Stimulated activated CD4-positive, alpha-beta T cell treated with anti-CD3 and anti-CD28 coated beads, Interleukin-1b, Interleukin-23, amount 100 ng/mL, for 1 hour (primary cell): ENCODE measurements at places on chromosomes 1 and 21.

DNA sequence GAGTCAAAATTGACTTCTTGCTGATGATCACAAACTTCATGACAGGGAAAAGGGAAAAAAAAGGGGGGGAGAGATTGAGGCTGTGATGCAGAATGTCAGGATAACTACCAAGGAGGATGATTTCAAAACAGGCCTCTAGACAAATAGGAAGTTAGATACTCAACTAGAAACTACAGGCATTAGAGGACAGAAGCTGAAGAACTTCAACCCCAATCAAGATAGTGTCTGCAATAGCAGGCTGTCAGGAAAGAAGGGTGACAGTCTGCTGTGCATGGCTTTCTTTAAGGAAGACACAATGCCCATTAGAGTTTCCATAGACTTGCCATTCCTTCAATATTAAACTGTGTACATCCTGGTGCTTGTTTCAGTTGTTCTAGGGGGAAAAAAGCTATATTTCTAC is 257.2 kb downstream of the TTLL7 start:
- DNase-seq = no peak

DNA sequence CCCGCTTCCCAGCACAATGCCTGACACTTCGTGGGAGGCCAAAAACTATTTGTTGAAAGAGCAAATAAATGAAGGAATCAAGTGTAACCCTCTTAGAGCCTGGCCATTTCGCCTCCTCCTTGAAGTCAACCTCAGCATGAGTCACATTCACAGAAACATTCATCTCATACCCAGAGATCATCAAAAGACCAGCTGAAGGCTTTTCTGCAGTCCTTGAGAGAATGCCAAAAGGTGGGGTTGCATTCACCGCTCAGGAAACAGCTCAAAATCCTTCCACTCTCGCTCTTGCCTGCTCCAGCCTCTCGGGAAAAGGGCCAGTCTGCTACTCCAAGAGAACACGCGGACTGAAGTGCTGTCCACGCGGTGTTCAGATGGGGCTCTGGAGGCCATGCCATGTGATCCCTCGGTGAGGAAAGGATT is 90.0 kb downstream of the VWA5B1 start:
- no peak for DNase-seq

GRCh38 chr1:11920239-11920903 is 5.9 kb downstream of the KIAA2013 start:
- no peak for DNase-seq

DNA sequence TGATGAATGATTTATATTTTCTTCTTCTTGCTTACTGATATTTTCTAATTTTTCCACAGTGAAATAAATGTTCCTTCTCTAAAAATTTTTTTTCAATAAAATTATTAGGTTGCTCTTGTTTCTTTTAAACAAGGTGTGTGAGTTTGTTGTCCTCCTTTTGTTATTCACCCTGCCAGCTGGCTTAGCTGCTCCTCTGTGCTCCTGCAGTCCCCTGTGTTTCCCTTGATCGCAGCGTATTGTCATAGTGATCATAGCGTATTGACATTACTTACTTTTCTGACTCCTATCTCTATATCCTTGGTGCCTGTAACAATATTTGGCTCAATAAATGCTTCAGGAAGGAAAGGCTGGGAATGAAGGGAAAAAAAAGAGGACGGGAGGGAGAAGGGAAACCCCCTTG is 24.9 kb upstream of the PODN start:
- DNase-seq = no peak

- no peak for DNase-seq
These were observed 3.9 kb downstream of the SH2D5 start for GRCh38 chr1:20728371-20729154.

DNA sequence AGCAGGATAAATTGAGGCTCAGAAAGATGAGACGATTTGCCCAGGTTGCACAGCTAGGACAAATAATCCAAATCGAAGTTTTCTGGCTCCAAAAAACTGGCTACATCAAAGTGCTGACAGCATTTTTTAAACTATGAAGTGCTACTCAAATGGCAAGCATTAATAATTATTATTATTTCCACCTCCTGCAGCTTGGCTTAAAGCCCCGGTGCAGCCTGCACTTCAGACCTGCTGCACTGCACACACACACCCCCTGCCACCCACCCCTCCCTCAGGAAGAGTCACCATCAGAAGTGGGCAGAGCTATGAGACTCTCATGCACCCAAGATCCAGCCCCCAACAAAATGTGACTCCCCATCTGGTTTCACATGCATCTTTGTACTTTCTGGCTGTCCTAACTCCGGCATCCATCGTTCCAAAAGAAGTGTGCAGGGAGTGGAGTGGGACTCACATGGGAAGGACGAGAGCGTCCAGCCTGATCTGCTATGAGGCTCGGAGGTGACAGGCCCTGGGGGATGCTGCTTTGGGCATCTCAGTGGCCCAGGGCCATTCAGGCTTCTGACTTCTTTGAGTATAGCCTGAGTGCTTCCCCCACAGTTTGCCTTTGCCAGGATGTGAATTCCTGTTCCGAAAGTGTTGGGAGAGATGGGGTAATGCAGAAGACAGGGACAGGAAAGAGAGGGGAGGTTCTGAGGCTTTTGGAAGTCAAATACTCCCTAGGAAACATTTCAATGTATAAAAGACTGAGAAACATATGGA is 65.0 kb upstream of the FAM20B start:
- no peak for DNase-seq

- no peak for DNase-seq
These were observed 35.0 kb downstream of the HSD3B2 start for GRCh38 chr1:119449971-119450370.
